ENCODE measurements at places on chromosomes 1 and 21. TPM values are rescaled to one million over a fixed set of nuclear protein-coding genes. Genes with fewer than 3 reads are reported as not detected.

- no peaks in the 10 kb centered on the region for H3K27me3 ChIP-seq
- H3K27ac ChIP-seq = peak overlapping the region; percentile 60
- peaks cover 20% of the 10 kb centered on the region for H3K36me3 ChIP-seq
Observed at GRCh38 chr1:226632922-226633351, 84.4 kb downstream of the STUM start.

DNA sequence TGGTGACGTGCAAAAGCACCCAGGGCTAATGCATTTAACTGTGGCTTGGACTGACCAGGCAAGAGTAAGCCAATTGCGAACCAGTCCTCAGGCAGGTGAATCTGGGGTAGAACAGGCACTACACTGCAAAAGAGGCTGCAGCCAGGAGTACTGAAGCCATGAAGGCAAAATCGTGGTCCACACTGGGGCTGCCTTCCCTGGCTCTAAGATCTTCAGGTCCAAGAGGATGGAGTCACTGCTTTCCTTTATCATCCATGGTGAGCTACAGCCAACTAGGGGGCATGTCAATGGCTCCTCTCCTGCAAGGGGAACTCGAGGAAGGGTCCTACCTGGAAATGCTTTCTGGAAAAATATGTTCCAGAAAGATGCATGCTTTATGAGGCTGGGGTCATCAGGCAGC, 100.6 kb upstream of the AJAP1 start:
- H3K4me1 ChIP-seq = no peaks in the 10 kb centered on the region
- no peak overlapping the region for H3K27ac ChIP-seq
- DNase-seq = no peak
- H3K27me3 ChIP-seq = peaks cover 10% of the 10 kb centered on the region
- no peaks in the 10 kb centered on the region for H3K36me3 ChIP-seq

GRCh38 chr1:47637111-47637685, 199.4 kb downstream of the FOXD2 start:
- H3K4me1 ChIP-seq = no peaks in the 10 kb centered on the region
- H3K27ac ChIP-seq = no peak overlapping the region
- DNase-seq = no peak
- H3K36me3 ChIP-seq = no peaks in the 10 kb centered on the region
- H3K4me3 ChIP-seq = no peak overlapping the region

- no peaks in the 10 kb centered on the region for H3K36me3 ChIP-seq
- H3K27ac ChIP-seq = no peak overlapping the region
- H3K4me3 ChIP-seq = no peak overlapping the region
- no peak for DNase-seq
Observed at GRCh38 chr1:208807446-208808127, 563.4 kb upstream of the PLXNA2 start.

DNA sequence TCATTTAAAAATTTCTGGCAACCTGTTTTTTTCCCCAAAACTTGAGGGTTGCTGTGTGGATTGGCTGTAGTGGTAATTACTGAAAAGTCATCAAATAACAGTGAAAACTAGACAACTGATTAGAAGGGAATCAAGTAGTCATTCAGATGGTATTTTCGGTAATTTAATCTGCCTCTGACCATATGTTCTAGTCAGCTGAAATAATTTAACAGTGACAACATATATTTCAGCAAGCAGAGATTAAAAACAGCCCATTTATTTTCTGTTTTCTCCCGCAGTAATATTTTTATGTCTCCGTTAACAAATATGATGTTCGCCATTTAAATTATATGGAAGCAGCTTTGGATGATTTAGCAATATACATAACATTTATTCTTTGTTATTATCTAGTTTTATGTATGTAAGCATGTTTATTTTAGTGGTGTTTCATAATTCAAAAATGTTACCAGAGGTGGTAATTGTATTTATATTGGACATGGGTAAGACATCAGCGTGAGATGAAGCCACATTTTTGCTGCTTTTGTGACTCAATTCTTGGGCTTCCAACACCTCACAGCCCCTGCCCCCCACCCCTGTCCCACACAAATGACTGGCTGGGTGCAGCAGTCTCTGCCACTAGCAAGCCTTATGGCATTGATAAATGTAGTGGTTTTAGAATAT, 104.4 kb downstream of the GALNT2 start:
- H3K36me3 ChIP-seq = peaks cover 2% of the 10 kb centered on the region
- H3K27ac ChIP-seq = no peak overlapping the region
- no peak overlapping the region for H3K4me3 ChIP-seq
- no peak for DNase-seq
- peaks cover 34% of the 10 kb centered on the region for H3K4me1 ChIP-seq

- H3K36me3 ChIP-seq = peaks cover 24% of the 10 kb centered on the region
- no peaks in the 10 kb centered on the region for H3K27me3 ChIP-seq
- DNase-seq = no peak
- H3K27ac ChIP-seq = peak overlapping the region; percentile 85
Observed at GRCh38 chr1:53237638-53238037, 680 bp downstream of the MAGOH start.

GRCh38 chr1:29488086-29488793, 251.9 kb downstream of the PTPRU start:
- H3K4me1 ChIP-seq = no peaks in the 10 kb centered on the region
- peaks cover 7% of the 10 kb centered on the region for H3K27me3 ChIP-seq
- no peak overlapping the region for H3K27ac ChIP-seq

DNA sequence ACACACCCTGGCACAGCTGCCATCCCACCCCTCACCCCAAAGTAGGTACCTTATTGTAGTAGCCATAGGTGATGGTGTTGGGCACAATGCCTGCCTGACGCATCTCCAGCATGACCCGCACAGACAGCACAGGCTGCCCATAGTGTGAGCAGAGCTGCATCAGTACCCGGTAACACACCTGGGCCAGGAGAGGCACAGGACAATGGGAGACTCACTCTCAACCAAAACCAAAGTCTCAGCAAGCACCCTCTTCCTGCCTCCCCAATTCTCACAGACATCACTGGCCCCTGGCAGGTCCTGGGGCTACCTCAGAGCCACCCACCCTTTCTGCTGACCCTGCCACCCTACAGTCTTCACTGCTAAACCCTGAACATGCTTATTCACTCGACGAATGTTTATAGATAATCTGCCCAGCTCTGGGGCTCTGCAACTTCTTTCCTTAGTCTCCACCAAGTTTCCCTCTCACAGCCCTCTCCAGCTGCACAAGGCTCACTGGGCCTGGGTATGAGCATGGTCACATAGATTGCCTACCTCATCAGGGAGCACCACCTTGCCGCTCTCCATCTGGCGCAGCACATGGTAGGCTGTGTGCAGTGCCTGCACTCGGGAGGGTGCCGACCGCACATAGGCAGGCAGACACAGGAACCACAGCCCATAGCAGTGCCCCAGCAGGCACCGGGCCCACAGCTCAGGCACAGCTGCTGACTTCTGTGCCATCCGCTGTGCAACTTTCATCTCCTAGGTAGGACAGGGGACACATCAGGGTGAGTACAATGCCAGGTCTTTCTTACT, 10.3 kb downstream of the DENND4B start:
- no peaks in the 10 kb centered on the region for H3K27me3 ChIP-seq
- peaks cover 53% of the 10 kb centered on the region for H3K36me3 ChIP-seq
- no peaks in the 10 kb centered on the region for H3K4me1 ChIP-seq
- DNase-seq = no peak

DNA sequence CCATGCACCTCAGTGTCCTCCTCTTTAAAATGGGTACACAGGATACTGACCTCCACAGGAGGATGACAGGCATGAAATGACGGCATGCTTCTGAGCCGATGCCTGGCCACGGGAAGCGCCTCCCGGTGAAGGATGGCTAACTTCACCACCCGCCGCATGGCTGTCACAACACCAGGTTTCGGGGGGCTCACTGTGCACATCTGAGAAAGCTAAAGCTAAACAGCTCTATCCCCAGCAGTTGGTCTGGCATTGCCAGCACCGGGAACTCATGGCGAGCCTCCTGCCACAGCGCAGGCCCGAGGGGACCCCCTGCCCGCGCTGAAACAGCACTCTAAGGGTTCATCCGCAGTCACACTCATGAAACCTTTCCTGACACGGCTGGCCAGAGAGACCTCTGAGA, 16.0 kb downstream of the NPHP4 start:
- no peak overlapping the region for H3K27ac ChIP-seq
- H3K27me3 ChIP-seq = no peaks in the 10 kb centered on the region
- H3K4me3 ChIP-seq = no peak overlapping the region
- H3K36me3 ChIP-seq = peaks cover 14% of the 10 kb centered on the region

DNA sequence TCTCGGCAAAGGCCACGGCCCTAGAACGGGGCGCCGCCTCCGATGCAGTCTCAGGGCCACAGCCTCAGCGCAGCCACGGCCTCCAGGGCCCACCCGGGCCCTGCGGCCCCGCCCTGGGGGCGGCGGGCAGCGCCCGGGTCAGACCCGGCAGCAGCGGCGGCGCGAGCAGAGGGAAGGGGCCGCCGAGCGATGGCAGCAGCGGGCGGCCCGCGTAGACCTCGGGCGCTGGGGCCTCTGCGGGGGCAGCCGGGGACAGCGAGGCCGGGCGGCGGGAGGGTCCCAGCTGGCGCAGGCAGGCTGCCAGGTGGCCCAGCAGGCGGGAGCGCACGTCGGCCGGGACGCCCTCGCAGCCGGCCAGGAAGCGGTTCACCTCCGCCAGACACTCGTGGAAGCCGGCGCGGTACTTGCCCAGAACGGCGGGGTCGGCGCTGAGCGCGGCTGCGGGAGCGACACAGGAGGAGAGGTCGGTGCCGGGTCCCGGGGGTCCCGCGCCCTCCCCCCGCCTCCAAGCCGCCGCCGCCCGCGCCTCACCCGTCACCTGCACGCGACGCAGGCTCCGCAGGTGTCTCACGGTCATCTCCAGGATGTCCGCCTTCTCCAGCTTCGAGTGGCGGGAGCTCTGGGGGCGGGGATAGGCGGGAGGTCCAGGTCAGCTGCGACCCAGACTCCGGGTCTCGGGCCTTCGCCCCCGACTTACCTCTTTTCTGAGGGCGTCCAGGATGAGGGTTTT, 737 bp downstream of the HES4 start:
- H3K4me3 ChIP-seq = no peak overlapping the region
- H3K27ac ChIP-seq = no peak overlapping the region
- no peak for DNase-seq
- H3K36me3 ChIP-seq = no peaks in the 10 kb centered on the region
- H3K4me1 ChIP-seq = peaks cover 7% of the 10 kb centered on the region

DNA sequence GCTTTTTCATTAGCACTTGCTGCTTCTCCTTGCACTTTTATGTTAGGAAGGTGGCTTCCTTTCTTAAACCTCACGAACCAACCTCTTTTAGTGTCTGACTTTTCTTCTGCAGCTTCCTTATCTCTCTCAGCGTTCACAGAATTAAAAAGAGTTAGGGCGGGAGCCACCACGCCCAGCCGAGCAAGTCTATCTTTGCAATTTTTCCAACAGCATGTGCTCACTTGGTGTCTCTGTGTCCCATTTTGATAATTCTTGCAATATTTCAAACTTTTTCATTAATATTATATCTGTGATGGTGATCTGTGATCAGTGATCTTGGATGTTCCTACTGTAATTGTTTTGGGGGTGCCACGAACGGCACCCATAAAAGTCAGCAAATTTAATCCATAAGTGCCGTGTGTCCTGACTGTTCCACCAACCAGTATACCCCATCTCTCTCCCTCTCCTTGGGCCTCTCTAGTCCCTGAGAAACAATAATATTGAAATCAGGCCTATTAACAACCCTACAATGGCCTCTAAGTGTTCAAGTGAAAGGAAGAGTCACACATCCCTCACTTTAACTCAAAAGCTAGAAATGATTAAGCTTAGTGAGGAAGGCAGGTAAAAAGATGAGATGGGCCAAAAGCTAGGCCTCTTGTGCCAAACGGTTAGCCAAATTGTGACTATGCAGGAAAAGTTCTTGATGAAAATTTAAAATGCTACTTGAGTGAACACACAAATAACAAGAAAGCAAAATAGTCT, 15.9 kb upstream of the ITPKB start:
- peaks cover 19% of the 10 kb centered on the region for H3K4me1 ChIP-seq
- no peak for DNase-seq

DNA sequence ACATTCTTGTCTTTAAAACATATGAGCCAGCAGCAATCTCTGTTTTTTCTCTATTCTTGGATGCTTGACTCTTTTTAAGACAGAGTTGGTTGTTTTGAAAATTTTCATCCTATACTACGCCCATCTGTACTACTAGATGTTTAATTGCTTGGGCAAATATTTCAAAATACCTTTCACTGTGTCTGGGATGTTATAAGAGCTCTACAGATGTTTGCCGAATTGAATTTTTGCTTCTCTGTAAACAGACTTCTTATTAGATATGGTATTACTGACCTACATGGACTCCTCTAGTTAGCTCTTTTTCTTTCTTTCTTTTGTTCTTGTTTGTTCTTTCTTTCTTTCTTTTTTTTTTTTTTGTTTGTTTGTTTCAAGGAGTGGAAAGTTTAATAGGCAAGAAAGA, 345.1 kb downstream of the ST6GALNAC3 start:
- H3K36me3 ChIP-seq = no peaks in the 10 kb centered on the region
- no peaks in the 10 kb centered on the region for H3K27me3 ChIP-seq
- H3K27ac ChIP-seq = no peak overlapping the region
- H3K4me1 ChIP-seq = no peaks in the 10 kb centered on the region

DNA sequence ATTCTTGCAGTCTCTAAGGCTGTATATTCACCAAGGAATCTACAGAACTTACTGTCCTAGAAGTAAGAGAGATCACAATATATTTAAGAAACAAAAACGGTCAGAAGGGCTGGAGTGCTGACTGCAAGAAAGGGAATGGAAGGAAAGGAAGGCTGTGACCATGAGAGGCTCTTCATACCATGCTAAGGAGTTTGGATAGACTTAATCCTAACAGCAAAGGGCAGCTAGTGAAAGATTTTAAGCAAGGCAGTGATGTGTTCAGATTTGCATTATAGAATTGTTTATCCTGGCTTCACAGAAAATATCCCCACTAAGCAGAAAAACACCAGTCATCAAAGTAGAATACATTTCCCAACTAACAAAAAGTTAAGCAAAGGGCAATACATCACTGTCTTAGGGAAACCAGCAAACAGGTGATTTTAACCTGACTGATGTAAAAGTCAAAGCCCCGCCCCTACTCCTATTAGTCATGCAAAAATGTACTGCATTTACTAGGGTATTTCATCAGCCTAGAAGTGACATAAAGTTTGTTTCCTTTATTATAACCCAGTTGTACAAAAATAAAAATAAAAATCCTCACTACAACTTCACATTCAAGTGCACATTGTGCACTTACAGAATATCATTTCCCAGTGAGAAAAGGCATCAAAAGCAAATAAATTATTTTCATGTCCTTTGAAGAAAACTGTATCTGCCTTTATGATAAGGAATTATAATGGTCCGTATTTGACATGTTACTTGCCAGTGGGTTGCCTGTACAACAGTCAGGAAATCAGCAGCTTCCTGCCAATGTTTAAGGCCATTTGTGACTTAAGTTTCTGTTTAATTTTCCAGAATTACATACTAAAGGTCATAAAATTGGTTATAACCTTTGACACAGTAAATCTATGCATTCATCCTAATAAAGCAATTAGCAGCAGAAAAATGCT, 17.2 kb downstream of the JAK1 start:
- peak overlapping the region; percentile 86 for H3K27ac ChIP-seq
- no peaks in the 10 kb centered on the region for H3K36me3 ChIP-seq
- peak overlapping the region; percentile 18 for H3K4me3 ChIP-seq
- H3K27me3 ChIP-seq = no peaks in the 10 kb centered on the region
- peaks cover 70% of the 10 kb centered on the region for H3K4me1 ChIP-seq

PTGFRN gene
- total RNA-seq = 13.5 TPM

SPATA1 gene
- total RNA-seq = 3.2 TPM

CCDC181 gene
- not detected for total RNA-seq

OR2M5 gene
- total RNA-seq = not detected

Measured in activated CD4-positive, alpha-beta memory T cell treated with anti-CD3 and anti-CD28 coated beads for 36 hours (primary cell).